ENCODE measurements at places on chromosomes 6 and 20.

GRCh38 chr6:136736281-136736960, 55.9 kb downstream of the MAP3K5 start:
- DNase-seq = no peak

GRCh38 chr6:2790588-2791449, 25.6 kb downstream of the WRNIP1 start:
- DNase-seq = peak; percentile 71

DNA sequence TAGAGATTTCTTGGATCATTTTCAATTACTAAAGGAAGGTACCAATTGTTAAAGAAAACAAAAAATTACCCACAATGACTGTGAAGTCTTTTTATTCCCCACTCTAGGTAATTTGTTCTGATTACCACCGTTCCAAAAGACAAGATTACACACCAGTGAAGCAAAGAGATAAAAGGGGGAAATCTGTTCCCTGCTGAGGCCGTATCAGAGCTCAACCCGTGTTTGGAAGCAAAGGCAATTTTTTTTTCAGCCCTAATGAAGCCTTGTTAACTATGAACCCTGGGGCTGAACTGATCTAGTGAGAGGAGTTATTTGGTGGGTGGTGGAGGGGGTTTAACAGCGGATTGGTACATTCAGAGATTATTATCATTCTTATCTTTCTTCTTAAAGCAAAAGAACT, 128.5 kb downstream of the ALDH8A1 start:
- no peak for DNase-seq

DNA sequence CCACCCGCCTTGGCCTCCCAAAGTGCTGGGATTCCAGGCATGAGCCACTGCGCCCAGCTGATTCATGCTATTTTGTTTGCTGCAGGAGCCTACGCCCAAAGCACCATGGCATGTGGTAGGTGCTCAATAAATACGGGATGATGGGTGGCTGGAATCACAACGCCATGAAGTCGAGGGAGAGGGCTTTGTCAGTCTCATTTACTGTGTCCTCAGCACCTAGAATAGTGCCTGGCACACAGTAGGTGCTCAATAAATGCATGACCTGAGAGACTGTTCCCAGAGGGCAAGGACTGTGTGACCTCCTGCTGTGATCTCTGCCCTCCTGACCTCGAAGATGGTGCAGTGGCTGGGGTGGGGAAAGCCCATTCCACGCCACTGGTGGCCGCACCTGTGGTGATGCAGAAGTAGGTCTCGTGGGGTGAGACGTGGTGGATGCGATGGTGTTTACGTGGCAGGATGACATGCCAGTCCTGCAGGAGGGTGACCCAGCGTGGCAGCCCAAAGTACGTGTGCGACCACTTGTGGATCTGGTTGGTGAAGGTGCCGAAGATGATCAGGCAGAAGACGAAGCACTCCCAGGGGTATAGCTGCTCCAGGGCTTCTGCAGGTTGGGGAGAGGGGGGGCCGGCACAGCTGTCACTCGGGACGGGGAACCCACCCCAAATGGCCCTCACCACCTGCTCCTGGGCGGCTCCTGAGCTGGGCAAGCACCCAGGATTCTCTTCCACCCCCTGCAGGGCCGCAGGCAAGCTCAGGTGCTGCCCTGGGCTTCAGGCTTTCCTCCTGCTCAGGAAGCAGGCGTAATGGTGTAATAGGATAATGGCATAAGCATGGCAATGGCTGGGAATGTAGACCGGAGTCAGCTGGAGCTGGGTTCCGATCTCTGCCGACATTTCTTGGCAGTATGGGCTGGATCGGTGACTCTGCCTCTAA, 14.9 kb upstream of the UBE2V1 start:
- DNase-seq = no peak

DNA sequence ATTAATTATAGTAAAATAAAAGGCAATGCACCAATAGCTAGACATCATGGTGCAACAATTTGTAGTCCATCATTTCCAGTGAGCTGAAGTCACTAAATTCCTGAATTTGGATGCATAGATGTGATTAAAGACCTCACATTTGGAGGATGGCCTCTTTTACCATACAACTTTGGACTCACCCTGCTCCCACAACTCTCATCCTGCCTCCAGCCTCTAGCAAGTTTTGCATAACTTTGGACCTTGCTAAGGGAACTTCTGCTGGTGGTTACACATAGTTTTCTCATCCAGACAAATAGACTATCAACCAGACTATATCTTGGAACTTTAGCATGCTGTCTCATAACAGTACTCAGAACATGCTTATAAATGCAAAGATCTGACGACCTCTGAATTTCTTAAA, 12.8 kb upstream of the ELOVL2 start:
- DNase-seq = no peak

GRCh38 chr6:86273936-86274335, 631.2 kb upstream of the SYNCRIP start:
- DNase-seq = no peak

- no peak for DNase-seq
These were observed 216.4 kb downstream of the UNC5CL start for GRCh38 chr6:40822619-40823018.

DNA sequence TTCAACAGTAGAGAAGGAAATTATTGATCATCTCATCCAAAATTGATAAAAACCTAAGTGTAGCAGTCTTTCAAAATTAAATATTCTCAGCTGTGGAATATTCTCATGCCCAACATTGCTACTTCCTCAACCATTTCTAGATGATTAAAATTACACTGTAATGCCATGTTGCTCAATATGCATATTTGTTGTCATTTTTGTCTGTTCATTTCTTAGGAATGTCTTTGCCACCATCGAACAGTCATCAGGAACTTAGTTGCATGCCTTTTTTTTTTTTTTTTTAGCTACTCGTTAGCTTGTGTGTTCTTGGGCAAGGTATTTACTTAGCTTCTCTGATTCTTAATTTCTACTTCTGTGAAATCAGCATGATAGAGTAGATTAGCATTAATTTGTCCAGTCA, 188.6 kb downstream of the DTNBP1 start:
- DNase-seq = no peak

DNA sequence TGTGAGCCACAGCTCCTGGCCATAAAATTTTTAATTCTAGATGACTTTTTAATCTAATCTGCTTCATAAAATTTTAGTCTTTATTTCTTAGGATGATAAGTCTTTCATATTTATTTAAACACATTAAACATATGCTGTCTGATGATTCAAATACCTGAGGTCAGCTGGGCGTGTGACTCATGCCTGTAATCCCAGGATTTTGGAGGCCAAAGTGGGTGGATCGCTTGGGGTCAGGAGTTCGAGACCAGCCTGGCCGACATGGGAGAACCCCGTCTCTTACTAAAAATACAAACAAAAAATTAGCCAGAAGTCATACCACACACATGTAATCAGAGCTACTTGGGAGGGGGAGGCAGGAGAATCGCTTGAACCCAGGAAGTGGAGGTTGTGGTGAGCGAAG, 53.1 kb downstream of the RBM24 start:
- peak; percentile 6 for DNase-seq

DNA sequence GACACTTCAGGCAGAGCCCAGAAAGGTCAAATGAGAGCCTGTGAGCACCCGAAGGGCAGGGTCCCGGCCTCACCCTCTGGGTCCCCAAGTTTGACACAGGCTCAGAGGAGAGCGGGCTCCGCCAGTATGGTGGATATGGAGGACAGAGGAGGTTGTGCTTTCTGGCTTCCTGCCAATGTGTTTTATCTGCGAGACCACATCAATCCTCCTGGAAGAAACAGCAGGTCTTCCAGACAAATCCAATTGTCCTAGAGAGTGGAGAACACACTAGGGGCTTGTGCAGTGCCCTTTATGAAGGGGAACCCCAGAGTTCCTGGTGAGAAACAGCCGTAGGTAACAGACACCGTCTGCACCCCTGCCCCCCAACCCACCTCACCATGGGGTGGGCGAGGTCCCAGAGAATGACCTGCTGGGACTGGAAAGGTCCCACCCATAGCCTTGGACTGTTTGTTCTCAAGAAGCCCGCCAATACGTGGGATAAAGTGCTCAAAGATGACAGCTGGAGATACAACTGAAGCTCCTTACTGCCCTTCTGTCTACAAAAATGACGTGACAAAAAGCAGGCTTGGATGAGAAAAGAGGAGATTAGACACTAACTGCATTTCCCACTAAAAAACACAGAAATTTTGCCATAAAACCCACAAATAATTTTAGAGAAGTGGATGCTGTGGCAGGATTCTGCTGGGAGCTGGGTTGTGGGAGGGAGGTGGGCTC, 23.9 kb upstream of the SSTR4 start:
- no peak for DNase-seq

- no peak for DNase-seq
These were observed 134.0 kb upstream of the DTNBP1 start for GRCh38 chr6:15796844-15797243.

GRCh38 chr6:116764961-116765841, at the start of gene FAM162B:
Gene FAM162B (minus strand): TSS chr6:116765719. CDS start chr6:116765576, 143 bp downstream.
- no peak for DNase-seq

GRCh38 chr6:1322696-1323219, 10.9 kb downstream of the FOXQ1 start:
- no peak for DNase-seq

DNA sequence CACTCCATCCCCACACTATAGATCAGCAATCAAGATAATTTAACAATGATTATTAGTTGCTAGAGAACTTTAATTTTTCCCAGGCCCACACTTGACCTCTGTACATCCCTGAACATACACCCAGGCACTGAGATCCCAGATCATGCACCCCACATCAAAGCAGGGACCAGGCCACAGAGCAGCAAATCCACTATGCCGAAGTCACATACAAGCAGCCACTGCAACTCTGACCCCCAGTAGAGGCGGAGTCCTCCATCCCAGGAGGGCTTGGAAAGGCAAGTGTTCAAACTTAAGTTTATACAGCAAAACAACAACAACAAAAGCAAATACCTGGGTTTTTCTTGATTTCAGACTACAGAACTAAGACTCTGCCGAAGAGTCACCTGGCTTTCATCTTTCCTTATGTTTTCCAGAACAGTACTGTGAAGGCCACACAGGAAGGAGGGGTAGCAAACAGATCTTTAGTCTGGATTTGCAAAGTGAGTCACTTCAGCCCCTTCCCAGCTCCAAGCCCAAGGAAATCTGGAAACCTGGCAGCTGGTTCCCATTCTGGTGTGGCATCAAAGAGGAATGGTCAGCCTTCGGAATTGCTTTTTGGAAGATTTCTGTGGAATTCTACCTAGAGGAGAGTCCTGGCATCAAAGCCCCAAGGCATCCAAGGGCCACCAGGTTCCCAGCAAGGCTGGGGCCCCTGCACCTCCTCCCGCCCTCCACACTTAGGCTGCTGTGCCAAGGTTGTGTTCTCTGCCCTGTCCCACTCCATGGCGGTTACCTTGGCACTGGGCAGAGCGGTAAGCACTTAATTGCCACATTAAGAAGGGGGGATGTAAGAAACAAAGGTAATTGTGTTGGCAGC, 7.3 kb downstream of the JAG1 start:
- DNase-seq = no peak

DNA sequence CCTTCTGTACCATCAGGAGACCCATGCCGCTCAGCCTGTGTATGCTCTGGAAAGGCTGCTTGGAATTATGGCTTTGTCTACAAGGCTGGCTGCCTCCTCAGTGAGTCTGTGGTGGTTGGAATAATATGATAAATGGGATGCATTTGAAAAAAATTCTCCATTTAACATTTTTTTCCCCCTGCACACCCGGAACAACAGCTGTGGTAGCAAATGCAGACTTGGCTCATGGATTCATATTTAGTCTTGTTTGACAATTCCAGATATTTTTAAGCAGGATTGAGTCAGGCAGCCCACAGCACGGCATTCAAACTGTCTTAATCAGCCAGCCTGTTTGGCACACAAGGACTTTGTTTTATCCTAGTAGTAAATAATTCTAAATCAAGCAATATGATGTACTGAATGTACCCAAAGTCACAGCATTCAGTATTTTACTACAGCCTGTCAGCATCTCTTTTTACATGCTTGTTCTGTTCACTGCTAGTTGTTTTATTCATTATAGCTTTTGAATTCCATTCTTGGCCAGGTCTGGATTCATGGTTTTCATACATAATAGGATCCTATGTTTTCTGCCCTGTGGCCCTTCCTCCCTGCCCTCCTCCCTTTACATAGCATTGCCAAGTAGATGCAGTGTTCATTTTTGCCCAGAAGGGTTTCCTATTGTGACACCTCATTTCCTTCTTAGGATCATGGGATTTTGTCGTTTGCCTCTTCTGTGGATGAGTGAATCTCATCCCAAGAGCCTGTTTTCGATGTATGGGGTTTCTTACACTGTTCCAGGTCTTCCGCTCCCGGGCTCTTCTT, 68.1 kb downstream of the LRRC1 start:
- no peak for DNase-seq

DNA sequence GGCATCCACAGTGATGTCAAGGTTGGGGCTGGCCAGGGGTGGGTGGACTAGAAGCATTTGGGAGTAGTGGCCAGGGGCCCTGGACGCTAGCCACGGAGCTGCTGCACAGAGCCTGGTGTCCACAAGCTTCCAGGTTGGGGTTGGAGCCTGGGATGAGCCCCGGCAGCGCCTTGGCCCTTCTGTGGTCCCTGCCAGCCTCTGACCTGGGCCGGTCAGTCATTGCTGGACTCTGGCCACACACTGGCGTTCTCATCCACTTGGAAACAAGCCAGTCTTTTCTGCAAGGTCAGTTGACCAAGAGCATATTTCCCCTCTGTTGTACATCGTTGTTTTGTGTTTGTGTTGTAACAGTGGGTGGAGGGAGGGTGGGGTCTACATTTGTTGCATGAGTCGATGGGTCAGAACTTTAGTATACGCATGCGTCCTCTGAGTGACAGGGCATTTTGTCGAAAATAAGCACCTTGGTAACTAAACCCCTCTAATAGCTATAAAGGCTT, 8.4 kb downstream of the PSMA7 start:
- no peak for DNase-seq

GRCh38 chr6:16183187-16183664, 54.3 kb downstream of the MYLIP start:
- DNase-seq = peak; percentile 43

DNA sequence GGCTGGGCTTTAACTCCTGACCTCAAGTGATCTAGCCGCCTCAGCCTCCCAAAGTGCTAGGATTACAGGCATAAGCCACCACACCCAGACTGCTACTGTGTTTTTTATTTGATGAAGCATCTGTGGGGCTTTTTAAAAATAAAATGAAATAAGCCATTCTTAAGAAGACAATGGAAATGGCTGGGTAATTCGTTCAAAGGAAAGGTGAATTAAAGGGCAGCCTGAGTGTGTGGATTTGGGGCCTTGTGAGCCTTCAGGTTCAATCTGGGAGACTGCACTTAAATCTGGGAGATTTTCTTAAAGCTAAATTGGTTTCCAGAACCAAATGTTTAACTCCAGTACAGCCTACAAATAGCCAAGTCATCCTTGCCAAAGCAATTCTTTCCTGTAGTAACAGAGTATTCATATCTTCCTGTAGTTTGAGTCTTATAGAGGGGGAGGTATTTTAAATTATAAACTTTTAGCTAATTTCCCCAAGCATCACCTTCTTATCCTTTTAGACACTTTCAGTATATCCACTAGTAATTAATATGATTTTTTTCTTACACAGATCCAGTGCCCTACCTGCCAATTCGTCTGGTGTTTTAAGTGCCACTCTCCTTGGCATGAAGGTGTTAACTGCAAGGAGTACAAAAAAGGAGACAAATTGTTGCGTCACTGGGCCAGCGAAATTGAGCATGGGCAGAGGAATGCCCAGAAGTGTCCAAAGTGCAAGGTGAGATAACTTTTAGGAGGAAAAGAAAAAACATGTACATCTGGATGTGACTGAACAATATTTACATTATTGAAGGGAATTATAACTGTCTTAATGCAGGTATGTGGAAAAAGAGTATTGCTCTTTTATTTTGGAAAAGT, 95.4 kb downstream of the RNF217 start:
- DNase-seq = no peak
